ENCODE measurements at places on chromosomes 6 and 20. TPM values are rescaled to one million over a fixed set of nuclear protein-coding genes. Genes with fewer than 3 reads are reported as not detected.

DNA sequence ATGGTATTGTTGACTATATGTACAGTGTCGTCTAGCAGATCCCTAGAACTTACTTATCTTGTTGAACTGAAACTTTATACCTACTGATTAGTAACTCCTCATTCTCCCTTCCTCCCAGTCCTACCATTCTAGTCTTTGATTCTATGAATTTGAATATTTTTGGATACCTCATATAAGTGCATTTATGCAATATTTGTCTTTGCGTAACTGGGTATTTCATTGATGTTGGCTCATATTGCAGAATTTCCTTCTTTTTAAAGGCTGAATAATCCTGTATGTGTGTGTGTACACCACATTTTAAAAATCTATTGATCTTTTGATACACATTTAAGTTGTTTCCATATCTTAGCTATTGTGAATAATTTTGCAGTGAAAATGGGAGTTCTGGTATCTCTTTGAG is 119.9 kb downstream of the SOX4 start:
- H3K27me3 ChIP-seq = no peaks in the 10 kb centered on the region
- no peak for DNase-seq
- H3K36me3 ChIP-seq = no peaks in the 10 kb centered on the region
- no peak overlapping the region for H3K4me3 ChIP-seq
- no peak overlapping the region for H3K27ac ChIP-seq
- no peaks in the 10 kb centered on the region for H3K4me1 ChIP-seq

DNA sequence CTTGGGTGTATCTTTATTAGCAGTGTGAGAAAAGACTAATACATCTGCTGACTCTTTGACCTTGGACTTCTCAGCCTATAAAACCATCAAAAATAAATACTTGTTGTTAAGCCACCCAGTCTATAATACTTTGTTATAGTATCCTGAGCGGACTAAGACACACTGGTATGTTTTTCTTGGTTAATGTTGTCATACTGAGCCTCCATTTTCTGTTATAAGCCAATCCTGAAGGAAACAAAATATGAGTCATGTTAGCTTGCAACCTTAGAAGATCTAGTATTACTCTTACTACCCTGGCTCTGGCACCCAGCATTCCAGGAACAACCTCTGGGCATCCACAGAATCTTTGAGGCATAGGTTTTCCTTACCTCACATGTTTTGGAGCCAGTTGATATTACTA is 307.2 kb downstream of the FRK start:
- H3K4me3 ChIP-seq = no peak overlapping the region
- H3K4me1 ChIP-seq = no peaks in the 10 kb centered on the region
- no peak for DNase-seq
- no peak overlapping the region for H3K27ac ChIP-seq

Gene ABHD16B
- not detected for total RNA-seq

Gene SMLR1
- not detected for total RNA-seq

Gene FLRT3
- not detected for total RNA-seq

Gene FAM120B
- total RNA-seq = 35.8 TPM
